ENCODE measurements at places on chromosomes 6 and 20.

- DNase-seq: no peak
These were observed 899.0 kb downstream of the TFAP2A start for GRCh38 chr6:9515633-9516606.

DNA sequence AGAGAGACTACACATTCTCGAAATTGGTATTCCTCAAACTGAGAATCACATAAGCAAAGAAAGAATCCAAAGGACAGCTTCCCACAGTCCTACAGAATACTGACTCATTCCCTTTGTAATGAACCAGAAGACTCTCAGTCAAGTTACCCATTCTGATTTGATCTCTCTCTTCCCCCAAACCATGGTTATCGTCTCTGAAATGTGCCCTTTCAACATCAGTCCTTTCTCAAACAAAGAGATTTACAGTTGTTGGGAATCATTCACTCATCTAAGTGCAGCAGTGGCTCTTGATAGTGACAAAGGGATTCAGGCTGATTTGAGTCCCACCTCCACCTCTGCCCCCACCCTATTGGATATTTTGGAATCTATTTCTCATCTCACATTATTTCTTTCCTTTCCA is 15.0 kb upstream of the RSPO3 start:
- DNase-seq: no peak

DNA sequence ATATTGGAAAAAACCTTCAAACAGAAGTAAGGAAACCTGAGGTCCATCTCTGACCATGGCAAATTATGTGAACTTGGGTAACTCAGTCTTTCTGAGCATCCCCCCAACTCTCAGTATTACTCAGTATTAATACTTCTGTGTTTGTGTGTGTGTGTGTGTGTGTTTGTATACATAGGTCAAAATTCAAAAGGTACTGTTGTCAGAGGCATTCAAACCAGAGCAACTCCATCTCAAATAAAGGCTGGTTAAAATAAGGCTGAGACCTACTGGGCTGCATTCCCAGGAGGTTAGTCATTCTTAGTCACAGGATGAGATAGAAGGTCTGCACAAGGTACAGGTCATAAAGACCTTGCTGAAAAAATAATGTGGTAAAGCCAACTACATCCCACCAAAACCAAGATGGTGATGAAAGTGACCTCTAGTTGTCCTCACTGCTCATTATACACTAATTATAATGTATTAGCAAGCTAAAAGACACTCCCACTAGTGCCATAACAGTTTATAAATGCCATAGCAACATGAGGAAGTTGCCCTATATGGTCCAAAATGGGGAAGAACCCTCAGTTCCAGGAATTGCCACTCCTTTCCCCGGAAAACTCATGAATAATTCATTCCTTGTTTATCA is 33.3 kb upstream of the SLC22A16 start:
- DNase-seq: no peak

- no peak for DNase-seq
These were observed 118.8 kb upstream of the ARID1B start for GRCh38 chr6:156658186-156658965.

DNA sequence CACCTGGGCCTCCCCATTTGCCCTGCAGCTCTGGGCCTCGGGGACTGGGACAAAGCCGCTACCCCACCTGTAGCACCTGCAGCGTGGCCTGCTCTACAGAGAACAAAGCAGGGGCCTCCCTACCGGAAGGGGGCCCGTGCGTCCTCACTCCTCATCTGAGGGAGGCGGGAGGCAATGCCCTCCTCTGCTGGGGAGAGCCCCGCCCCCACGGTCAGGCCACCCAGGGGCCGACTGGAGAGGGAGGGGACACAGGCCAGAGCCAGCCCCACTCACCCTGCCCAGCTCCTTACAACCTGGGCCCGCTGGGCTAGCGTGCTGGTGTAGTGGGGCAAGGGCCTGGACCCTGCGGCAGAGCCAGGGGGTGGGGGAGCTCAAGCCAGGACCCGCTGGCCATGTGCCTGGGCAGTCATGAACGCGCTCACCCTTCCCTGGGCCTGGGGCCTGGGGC is 8.0 kb downstream of the LAMA5 start:
- DNase-seq: no peak

DNA sequence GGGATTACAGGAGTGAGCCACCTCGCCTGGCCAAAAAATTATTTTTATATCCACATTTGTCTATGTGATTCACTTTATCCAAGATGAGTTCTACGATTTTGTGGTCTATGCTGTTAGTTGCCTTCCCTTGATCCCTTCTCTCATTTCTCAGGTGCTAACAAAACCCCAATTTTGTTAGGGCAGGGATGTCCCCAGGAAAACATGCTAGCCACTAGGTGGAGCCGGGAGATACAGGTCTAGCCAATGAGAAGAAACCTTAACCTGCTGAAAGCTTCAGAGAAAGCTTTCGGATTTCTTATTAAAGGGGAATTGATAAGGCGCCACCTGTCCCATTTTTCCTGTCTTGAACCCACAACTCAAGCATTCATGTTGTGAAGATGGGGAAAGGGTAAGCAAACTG is 167.4 kb upstream of the OLIG3 start:
- no peak for DNase-seq

- peak; percentile 57 for DNase-seq
These were observed 5.2 kb downstream of the ZNF76 start for GRCh38 chr6:35264550-35265274.

- no peak for DNase-seq
These were observed 12.1 kb downstream of the LGSN start for GRCh38 chr6:63307581-63308246.

DNA sequence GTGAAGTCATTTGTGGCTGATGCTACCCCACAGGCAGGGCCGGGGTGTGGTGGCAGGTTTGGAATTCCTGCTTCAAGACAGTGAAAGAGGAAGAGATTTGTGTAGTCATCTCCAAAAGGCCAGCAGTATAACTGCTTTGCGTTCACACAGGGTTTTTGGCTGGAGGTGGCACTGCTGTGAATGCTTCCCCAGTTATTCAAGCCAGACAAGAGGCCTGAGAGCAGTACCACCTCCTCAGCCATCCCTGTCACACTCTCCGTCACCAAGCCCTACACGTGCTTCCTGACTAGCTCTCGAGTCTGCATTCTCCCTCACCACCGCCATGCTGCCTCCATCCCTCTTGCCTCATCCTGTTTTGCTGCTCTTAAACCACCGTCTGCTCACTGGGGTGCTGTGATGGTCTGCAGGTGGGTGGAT is 23.9 kb downstream of the ARMC2 start:
- DNase-seq: no peak

DNA sequence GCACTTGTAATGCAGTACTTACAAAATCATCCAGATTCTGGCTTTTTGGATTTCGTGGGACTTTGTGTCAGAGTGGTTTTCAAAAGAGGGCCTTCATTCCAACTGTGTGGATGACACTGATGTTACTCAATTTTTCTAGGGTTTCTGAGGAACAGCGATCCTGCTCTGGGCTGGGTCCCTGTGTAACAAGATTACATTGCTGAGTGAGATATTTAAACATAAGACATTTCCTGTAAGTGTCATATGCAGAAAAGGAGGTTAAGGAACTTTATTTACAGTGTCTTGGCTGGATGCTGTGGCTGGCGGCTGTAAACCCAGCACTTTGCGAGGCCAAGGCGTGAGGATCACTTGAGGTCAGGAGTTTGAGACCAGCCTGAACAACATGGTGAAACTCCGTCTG is 6.7 kb downstream of the ZFAND3 start:
- DNase-seq: no peak

GRCh38 chr6:131911951-131912350 is 39.2 kb downstream of the CCN2 start:
- no peak for DNase-seq

DNA sequence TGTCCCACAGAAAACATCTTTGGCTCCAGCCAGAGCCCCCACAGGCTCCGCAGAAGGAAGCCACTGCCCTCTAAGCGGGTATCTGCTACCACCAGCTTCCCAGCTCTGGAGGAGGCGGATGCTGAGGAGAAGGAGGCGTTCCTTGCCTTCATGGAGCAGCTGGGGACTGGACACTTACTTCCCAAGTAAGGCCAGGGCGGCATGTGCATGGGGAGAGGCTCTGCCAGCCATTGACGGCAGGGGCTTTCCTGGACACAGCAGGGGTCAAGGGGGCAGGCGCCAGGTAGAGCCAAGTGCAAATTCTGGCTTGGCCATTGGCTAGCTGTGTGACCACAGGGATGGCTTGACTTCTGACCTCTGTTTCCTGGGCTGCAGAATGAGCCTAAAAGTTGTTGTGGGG is 17.8 kb downstream of the RAB44 start:
- DNase-seq: no peak

DNA sequence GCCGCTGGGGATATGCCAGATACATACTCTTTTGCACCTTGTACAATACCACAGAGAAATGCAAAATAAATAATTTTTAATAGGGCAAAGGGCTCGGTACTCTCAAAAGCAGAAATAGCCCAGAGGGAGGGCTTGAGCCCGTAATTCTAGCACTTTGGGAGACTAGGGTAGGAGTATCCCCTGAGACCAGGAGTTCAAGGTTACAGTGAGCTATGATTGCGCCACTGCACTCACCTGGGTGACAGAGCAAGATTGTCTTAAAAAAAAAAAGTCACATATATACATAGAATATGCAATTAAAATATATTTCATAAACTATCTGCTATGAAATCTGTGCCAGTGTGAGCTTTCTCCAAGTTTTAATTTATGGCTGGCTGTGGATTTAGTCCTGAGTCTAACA is 818 bp upstream of the TRMT11 start:
- DNase-seq: no peak

DNA sequence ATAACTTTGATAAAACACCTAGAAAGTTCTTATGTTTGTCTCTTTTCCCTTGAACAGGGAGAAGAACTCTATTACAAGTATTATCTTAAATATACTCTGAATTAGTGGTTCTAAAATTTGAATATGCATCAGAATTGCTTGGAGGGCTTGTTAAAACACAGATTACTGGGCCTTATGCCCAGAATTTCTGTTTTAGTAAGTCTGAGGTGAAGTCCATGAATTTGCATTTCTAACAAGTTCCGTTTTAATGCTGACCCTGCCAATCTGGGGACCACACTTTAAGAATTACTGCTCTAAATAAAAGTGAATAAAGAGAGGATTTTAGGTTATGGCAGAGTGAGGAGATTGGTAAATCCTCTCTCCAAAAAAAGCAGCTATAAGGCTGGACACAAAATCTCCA is 168.1 kb upstream of the FLRT3 start:
- no peak for DNase-seq

DNA sequence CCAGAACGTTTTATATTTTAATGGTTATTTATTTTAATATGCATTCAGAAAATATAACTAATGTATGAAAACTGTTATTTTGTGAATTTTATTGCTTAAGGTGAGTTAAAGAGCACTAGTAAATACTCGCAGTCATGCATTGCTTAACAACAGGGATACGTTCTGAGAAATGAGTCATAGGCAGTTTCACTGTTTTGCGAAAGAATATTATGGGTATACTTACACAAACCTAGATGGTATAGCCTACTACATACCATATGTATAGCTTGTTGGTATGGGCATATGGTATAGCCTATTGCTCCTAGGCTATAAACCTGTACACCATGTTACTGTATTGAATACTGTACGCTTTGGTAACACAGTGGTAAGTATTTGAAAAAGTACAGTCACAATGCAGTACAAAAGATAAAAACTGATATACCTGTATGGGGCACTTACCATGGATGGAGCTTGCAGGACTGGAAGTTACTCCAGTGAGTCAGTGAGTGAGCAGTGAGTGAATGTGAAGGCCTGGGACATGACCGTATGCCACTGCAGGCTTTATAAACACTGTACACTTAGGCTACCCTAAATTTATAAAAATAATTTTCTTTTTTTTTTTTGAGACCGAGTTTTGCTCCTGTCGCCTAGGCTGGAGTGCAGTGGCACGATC is 38.5 kb downstream of the ARFGEF2 start:
- no peak for DNase-seq

DNA sequence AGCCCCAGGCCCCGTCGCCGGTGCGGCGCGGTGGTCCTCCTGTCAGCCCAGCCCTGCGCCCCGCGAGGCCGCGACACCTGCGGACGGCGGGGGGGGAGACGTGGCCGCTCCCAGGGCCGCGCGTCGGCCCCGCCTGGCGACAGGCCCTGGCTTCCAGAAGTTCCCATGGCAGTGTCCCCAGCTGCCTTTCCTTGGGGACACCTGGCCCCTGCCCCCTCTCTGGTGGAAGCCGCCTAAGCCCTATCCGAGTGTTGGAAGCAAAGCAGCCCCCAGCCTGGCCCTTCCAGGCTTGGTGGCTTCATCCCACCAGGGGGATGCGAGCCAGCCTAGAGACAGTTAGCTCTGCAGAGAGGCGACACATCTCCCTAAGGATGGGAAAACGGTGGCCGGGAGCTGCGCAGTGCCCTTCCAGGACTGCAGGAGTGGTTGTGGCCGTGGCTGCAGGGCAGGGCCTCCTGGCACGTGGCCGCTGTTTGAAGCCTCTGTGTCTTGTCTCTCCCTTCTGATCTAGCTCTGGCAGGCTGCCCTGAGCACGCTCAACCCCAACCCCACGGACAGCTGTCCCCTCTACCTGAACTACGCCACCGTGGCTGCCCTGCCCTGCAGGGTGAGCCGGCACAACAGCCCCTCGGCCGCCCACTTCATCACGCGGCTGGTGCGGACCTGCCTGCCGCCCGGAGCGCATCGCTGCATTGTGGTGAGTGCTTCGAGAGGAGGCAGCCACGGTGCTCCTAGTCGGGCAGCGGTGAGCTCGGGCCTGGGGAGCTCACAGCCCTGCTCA is 816 bp downstream of the NPEPL1 start:
- no peak for DNase-seq

DNA sequence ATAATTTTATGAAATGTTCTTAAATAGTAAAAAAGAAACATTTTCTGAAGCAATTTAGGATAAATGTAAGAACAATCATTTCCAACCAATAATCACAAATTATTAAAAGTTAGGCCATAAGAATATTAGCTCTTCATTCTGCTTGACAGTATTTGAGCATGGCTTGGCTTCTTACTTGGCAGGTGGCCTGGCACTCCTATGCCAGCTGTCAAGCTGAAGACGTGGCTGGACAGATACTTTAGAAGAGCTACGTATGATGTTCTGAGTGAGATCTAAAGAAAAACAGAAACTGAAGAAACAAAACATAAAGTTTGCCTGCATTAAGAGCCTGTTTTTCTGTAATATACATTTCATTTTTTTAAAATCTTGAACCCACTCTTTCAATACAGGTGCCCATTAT is 438.9 kb downstream of the GRIK2 start:
- no peak for DNase-seq

GRCh38 chr6:41318261-41318653 is 17.2 kb upstream of the NCR2 start:
- DNase-seq: no peak

- DNase-seq: no peak
These were observed 39.7 kb downstream of the TRAM2 start for GRCh38 chr6:52537001-52537753.

GRCh38 chr6:77633993-77634715 is 18.7 kb upstream of the MEI4 start:
- no peak for DNase-seq

DNA sequence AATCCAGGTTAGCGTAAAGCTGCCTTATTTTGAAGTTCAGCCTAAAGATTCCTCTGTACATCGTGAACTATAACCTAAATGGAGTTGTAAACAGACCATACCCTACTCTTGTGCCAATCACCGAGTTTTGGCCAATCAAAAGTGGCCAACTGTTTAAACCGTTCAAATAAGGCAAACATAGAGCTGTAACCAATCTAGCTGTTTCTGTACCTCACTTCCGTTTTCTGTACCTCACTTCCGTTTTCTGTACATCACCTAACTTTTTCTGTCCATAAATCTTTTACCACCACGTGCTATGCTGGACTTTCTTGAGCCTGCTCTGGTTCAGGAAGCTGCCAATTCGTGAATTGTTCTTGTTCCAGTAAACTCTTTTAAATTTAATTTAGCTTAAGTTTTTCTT is 39.7 kb downstream of the LBP start:
- no peak for DNase-seq

GRCh38 chr6:138146544-138146943 is 15.2 kb upstream of the ARFGEF3 start:
- DNase-seq: no peak
